Progenitor cell of endocrine pancreas (in vitro differentiated cells): ENCODE measurements at places on chromosomes 12 and 14. TPM values are rescaled to one million over a fixed set of nuclear protein-coding genes. Genes with fewer than 3 reads are reported as not detected.

Gene SPTSSA
- 17.4 and 20.2 TPM in 2 replicates for total RNA-seq

Gene CCDC196
- not detected in 2 replicates for total RNA-seq

Gene AICDA
- total RNA-seq = not detected in 2 replicates

Gene SERPINA10
- 2.6 and 3.2 TPM in 2 replicates for total RNA-seq

Gene CLEC1B
- total RNA-seq = not detected in 2 replicates

Gene PNP
- 45.9 and 48.9 TPM in 2 replicates for total RNA-seq

GRCh38 chr12:2348482-2348852, 295.7 kb downstream of the CACNA1C start:
- H3K27ac ChIP-seq = no peak overlapping the region
- DNase-seq = no peak
- peaks cover 37% of the 10 kb centered on the region for H3K27me3 ChIP-seq
- no peak overlapping the region for H3K4me3 ChIP-seq
- peaks cover under 1% of the 10 kb centered on the region for H3K4me1 ChIP-seq

- H3K36me3 ChIP-seq = peaks cover 2% of the 10 kb centered on the region
- no peaks in the 10 kb centered on the region for H3K4me1 ChIP-seq
- no peak for DNase-seq
- no peak overlapping the region for H3K27ac ChIP-seq
These were observed 11.1 kb upstream of the CNTN1 start for GRCh38 chr12:40681148-40681547.

DNA sequence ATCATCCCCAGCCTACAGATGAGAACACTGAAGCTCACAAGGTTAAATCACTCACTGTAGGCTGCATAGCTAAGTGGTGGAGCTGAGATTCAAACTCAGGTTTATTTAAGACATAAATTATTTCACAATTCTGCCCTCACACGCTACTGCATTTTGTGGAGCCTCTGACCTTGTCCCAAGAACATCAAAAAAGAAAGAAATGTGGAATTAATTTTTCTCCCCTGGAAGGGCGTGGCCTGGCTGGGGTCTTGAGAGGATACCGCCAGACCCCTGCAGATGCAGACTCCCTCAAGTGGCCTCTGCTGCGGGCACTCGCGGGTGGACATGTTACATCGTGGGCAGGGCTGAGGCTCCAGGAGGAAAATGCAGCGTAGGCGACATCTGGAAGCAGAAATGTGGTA, 40.6 kb downstream of the LTBP2 start:
- no peak for DNase-seq
- peaks cover 3% of the 10 kb centered on the region for H3K27me3 ChIP-seq
- no peaks in the 10 kb centered on the region for H3K36me3 ChIP-seq

DNA sequence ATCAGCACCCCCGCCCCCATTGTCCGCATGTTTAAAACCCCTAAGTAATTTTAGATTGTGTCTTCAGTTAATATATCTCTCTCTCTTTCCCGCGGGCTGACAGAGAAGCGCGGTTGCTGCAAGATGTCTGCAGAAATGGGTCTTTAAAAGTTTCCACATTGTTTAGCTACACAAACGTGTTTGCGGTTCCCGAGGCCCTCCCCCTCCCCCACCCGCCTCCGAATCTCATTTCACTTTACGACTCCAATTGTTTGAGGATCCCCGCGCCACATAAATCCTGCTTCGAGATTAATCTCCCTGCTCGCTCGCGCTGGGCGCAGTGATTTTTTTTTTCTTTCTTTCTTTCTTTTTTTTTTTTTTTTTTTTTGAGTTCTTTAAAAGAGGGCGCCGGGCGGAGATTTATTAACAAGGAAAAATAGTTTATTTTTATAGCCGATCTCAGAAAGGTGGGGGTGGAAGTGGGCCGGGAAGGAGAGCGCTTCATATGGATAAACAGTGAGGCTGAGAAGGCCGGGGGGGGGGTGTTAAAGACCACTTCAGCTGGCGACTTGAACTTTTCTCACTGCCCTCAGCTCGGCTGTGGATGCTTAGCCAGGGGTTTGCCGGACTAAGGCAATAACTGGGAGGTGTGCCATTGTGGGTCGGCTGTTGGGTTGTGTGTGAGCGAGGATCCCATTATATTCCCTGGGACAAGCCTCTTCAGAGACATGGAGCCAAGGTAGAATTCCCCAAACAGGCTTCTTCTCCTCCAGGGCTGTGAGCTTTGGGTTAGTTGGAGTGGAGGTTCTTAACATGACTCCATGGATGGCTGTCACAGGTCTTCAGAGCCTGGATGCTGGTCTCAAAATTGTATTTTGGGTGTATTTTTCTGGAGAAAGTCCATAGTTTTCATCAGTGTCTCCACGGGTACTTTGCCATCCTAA, 39.7 kb upstream of the TBX5 start:
- H3K36me3 ChIP-seq = no peaks in the 10 kb centered on the region
- H3K4me1 ChIP-seq = no peaks in the 10 kb centered on the region
- DNase-seq = no peak
- H3K27ac ChIP-seq = no peak overlapping the region
- no peak overlapping the region for H3K4me3 ChIP-seq
- peaks cover 100% of the 10 kb centered on the region for H3K27me3 ChIP-seq

- DNase-seq = no peak
- no peak overlapping the region for H3K4me3 ChIP-seq
- H3K27me3 ChIP-seq = no peaks in the 10 kb centered on the region
These were observed 1554.5 kb upstream of the FLRT2 start for GRCh38 chr14:83975435-83975834.

DNA sequence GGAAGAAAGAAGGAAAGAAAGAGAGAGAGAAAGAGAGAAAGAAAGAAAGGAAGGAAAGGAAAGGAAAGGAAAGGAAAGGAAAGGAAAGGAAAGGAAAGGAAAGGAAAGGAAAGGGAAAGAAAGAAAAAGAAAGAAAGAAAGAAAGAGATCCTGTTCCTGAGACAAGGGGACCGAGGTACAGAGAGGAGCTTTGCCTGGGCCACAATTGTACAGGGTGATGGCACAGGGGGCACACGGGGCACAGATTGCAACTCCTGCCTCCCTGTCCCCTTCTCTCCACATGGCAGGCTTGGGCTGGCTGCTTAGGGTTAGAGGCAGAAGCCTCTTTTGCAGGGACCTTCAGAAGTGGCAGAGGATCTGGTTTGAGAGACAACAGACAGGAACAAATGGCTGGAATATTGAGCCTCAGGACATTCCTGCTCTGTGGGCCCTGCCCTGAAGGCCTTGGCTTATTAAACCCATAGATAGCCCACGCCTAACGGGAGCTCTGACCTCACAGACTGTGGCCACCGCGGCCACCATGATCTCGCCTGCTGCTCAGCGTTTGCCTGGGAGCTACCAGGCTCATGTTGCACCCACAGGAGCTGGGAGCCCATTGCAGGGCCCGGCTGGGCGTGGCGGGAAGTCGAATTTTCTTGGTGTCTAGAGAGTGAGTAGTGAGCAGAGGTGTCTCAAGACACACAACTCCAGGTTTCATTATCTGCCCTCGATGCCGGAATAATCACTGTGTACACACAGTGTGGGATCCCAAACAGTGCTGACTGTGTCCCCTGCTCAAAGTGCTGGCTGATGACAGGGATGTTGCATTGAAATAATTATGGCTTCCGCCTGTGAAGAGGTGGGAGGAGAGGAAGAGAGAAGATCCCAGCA, 147.9 kb upstream of the NCOR2 start:
- H3K27ac ChIP-seq = no peak overlapping the region
- no peak overlapping the region for H3K4me3 ChIP-seq
- peaks cover 14% of the 10 kb centered on the region for H3K4me1 ChIP-seq
- DNase-seq = no peak
- peaks cover 24% of the 10 kb centered on the region for H3K27me3 ChIP-seq

- DNase-seq = no peak
- H3K36me3 ChIP-seq = no peaks in the 10 kb centered on the region
These were observed 29.6 kb upstream of the NTN4 start for GRCh38 chr12:95820096-95820703.

DNA sequence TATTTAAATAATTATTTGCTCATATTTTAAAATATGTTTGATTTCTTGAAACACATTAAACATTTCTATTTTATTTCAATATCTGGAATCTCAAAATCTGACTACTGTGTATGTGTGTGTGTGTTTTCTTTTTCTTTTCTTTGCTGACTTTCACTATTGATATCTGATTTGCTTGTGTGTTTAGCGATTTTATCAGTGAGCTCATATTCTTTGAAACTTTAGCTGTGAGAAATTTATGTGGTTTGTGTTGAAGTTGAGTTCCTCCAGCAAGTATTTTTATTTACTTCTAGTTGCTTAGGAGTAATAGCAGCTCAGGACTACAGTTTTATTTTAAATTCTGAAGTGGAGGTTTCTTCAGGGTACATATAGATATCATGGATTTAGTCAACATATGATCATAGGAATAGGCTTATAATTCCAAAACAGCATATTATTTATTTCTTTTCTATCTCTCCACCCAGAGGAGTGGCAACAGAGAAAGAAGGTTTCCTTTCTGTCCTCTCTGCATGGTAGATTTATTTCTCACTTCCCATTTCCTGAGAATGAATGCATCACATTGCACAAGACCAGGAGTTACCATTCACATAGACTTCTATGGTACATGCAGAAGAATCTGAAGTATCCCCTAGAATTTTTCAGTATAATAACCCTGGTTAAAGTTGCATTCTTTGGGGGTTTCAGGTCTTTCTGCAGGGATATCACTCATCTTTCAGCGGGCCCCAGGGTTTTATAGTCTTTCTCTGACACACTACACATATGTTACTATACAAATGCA, 60.5 kb downstream of the PTPRQ start:
- no peaks in the 10 kb centered on the region for H3K27me3 ChIP-seq
- H3K36me3 ChIP-seq = no peaks in the 10 kb centered on the region
- no peaks in the 10 kb centered on the region for H3K4me1 ChIP-seq
- no peak for DNase-seq

GRCh38 chr12:56635806-56636674, 5.9 kb upstream of the BAZ2A start:
- H3K4me3 ChIP-seq = peak overlapping the region; percentile 84
- peaks cover 18% of the 10 kb centered on the region for H3K36me3 ChIP-seq
- H3K27me3 ChIP-seq = no peaks in the 10 kb centered on the region
- peak overlapping the region; percentile 99 for H3K27ac ChIP-seq
- H3K4me1 ChIP-seq = peaks cover 51% of the 10 kb centered on the region
- DNase-seq = peak; percentile 31

- H3K36me3 ChIP-seq = no peaks in the 10 kb centered on the region
- H3K27me3 ChIP-seq = peaks cover 7% of the 10 kb centered on the region
- H3K27ac ChIP-seq = no peak overlapping the region
- H3K4me3 ChIP-seq = no peak overlapping the region
These were observed 514.2 kb downstream of the VRK1 start for GRCh38 chr14:97311411-97311810.

GRCh38 chr12:108801736-108802100, 55.7 kb downstream of the SSH1 start:
- peaks cover 5% of the 10 kb centered on the region for H3K4me1 ChIP-seq
- no peaks in the 10 kb centered on the region for H3K27me3 ChIP-seq
- DNase-seq = no peak
- peaks cover 18% of the 10 kb centered on the region for H3K36me3 ChIP-seq

DNA sequence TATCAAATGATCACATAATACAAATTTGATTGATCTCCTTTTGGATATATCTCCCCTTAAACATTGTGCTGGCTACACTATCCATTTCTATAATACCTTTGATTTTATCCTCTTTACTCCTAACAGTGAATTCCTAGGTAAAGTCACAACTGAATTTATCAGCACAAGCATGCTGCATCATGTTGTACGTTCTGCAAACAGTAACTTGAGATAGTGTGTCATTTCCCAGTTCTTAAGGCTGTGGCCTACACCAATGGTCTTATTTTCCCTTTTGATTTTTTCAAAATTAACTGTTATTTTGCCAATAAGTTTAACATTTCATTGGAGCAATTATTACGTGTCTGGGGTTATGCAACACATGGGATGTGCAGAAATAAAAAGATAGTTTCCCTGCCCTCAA, 24.8 kb downstream of the PRKCH start:
- no peak overlapping the region for H3K4me3 ChIP-seq
- H3K4me1 ChIP-seq = peaks cover 9% of the 10 kb centered on the region
- no peak overlapping the region for H3K27ac ChIP-seq
- no peaks in the 10 kb centered on the region for H3K36me3 ChIP-seq
- DNase-seq = no peak

- H3K4me1 ChIP-seq = peaks cover 9% of the 10 kb centered on the region
- H3K27me3 ChIP-seq = peaks cover 4% of the 10 kb centered on the region
- H3K27ac ChIP-seq = no peak overlapping the region
- H3K4me3 ChIP-seq = no peak overlapping the region
- H3K36me3 ChIP-seq = no peaks in the 10 kb centered on the region
- no peak for DNase-seq
These were observed 381.8 kb downstream of the EGLN3 start for GRCh38 chr14:33568935-33569579.

DNA sequence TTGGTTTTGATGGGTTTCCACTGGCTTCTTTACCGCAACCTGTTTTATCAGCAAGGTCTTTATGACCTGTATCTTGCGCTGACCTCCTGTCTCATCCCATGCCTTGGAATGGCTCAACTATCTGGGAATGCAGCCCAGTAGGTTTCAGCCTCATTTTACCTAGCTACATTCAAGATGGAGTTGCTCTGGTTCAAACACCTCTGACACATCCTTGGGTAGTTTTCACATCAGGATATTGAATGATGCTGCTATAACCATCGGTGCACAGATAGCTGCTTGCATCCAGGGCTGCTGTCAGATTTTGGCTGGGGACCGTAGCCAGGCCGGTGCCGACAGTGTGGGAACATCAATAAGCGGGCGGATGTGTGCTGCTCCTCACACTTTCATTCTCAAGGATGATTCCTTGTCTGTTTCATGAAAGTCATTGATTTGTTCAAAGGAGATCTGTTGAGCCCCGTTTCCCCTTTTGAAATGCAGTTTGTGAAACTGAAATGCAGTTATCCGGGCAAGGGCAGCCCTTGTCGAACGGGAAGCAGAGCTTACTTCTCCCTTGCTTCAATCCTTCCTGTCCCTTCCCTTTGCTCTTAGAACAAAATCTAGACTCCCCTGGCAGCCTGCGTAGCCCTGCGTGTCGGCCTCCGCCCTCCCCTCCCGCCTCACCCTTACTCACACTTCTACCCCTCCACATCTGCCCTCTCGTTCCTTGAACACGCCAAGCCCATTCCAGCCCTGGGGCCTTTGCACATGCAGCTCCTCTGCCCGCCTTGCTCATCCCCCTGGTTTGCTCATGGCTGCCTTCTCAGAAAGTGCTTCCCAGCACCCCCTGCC, 49.2 kb upstream of the NCOR2 start:
- no peak overlapping the region for H3K27ac ChIP-seq
- H3K4me1 ChIP-seq = no peaks in the 10 kb centered on the region
- H3K4me3 ChIP-seq = no peak overlapping the region

GRCh38 chr14:65487783-65488494, 75.4 kb downstream of the FUT8 start:
- no peak overlapping the region for H3K4me3 ChIP-seq
- H3K36me3 ChIP-seq = no peaks in the 10 kb centered on the region
- peaks cover 53% of the 10 kb centered on the region for H3K27me3 ChIP-seq
- peak overlapping the region; percentile 38 for H3K27ac ChIP-seq

GRCh38 chr12:13222076-13222475, 25.6 kb downstream of the EMP1 start:
- no peak for DNase-seq
- no peaks in the 10 kb centered on the region for H3K36me3 ChIP-seq
- H3K4me1 ChIP-seq = peaks cover 9% of the 10 kb centered on the region
- H3K27me3 ChIP-seq = peaks cover 18% of the 10 kb centered on the region

- no peak overlapping the region for H3K4me3 ChIP-seq
- peak overlapping the region; percentile 90 for H3K27ac ChIP-seq
- no peak for DNase-seq
- H3K4me1 ChIP-seq = peaks cover 28% of the 10 kb centered on the region
- H3K36me3 ChIP-seq = peaks cover 18% of the 10 kb centered on the region
These were observed 95.0 kb downstream of the VEZT start for GRCh38 chr12:95312656-95313055.
